CD4-positive, alpha-beta T cell (primary cell): ENCODE measurements at places on chromosomes 3 and 15. TPM values are rescaled to one million over a fixed set of nuclear protein-coding genes. Genes with fewer than 3 reads are reported as not detected.

The STAB1 gene
- 2.5 TPM for total RNA-seq

The VPS33B gene
- 23.8 TPM for total RNA-seq

DNA sequence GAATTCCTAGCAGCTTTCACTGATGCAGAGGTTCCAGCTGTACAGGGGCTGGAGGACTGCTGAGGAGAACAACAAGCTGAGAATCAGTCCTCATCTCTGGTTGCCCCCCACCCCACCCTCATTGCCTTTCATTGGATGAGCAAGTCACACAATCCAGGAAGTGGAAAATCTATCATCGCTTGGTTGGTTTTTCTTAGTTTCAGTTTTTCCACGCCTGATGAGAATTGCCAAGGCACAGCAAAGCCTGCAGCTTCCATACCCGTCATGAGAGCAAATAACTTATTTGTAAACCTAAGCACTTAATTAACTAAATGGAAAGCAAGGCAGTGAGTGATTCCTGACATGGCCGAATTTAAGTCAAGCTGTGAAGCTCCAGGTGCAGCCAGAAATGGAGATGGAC is 21.4 kb upstream of the LIPC start:
- peak overlapping the region; percentile 52 for H3K4me3 ChIP-seq
- no peaks in the 10 kb centered on the region for H3K36me3 ChIP-seq
- no peaks in the 10 kb centered on the region for H3K27me3 ChIP-seq
- peak; percentile 3 for DNase-seq

- DNase-seq = no peak
- no peak overlapping the region for H3K4me3 ChIP-seq
- no peak overlapping the region for H3K27ac ChIP-seq
- H3K4me1 ChIP-seq = no peaks in the 10 kb centered on the region
- H3K36me3 ChIP-seq = no peaks in the 10 kb centered on the region
- no peaks in the 10 kb centered on the region for H3K27me3 ChIP-seq
Measured at GRCh38 chr3:78660957-78661356, 1106.8 kb downstream of the ROBO1 start.

DNA sequence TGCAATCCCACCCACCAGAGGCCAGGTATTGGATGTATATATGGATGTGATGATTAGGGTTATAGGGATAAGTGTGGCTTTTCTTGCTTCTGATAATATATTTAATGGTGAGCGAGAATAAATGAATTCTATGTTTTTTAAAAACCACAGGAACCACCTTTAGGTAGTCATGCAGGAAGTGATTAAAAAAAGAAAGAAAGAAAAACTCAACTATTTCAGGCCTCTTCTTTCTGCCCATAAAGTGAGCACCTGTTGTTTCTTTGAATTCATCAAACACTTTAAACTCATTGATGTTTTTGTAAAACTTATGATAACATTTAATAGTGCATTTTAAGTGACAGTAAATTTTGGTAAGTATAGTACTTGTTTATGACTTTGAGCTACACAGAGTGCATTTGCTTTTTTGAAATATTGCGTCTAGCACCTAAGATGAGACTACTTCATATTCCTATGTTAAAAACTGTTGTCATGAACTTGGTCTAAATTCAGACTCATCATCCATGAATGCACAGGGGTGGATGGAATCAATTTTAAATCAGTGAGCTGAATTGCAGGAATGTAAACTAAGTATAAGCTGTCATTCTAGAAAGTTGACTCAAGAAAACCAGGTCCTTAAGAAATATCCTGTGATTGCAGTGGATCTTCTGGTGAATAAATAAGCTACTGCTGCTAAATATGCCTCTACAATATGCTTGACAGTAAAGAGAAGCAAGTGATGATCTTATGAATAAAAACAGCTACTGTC is 764.4 kb upstream of the NECTIN3 start:
- DNase-seq = no peak
- H3K27ac ChIP-seq = no peak overlapping the region
- H3K4me1 ChIP-seq = no peaks in the 10 kb centered on the region

GRCh38 chr3:33358172-33358781 is 81.0 kb downstream of the FBXL2 start:
- DNase-seq = no peak
- no peak overlapping the region for H3K27ac ChIP-seq
- no peaks in the 10 kb centered on the region for H3K36me3 ChIP-seq
- H3K4me1 ChIP-seq = no peaks in the 10 kb centered on the region
- no peaks in the 10 kb centered on the region for H3K27me3 ChIP-seq

DNA sequence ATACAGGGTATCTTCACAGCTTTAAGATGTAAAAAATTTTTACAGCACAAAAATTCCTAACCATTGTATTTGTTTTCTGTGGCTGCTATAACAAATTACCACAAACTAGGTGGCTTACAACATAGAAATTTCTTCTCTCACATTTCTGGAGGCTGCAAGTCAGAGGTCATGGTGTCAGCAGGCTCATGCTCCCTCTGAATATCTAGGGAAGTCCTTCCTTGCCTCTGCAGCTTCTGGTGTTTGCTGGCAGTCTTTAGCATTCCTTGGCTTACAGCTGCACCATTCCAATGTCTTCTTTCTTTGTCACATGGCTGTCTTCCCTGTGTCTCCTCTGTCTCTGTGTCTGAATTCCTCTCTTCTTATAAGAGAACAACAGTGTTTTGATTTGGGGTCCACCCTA is 310.2 kb upstream of the SUCLG2 start:
- H3K4me3 ChIP-seq = no peak overlapping the region
- no peak overlapping the region for H3K27ac ChIP-seq
- H3K27me3 ChIP-seq = no peaks in the 10 kb centered on the region
- no peaks in the 10 kb centered on the region for H3K36me3 ChIP-seq
- no peaks in the 10 kb centered on the region for H3K4me1 ChIP-seq
